ENCODE measurements at places on chromosomes 5 and 9. TPM values are rescaled to one million over a fixed set of nuclear protein-coding genes. Genes with fewer than 3 reads are reported as not detected.

DNA sequence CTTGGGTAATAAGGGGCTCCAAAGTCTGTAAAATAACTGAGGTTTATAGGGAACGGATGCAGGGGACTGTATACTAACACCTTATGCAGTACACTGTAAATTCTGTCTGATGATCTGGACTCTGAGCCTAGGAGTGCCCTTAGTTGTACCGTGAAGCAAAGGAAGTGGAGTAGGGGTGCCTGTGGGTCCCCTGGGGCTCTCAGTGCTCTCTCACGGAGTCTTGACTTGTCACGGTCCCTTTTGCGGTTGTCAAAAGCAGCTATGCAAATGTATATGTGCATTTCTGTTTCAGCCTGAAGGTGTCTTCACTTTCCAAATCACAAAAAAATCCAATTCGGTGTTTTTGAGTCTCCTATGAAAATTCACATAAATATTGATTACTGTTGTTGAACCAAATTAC lies 17.8 kb downstream of the DMRT1 start:
- H3K27me3 ChIP-seq = no peaks in the 10 kb centered on the region
- no peak overlapping the region for H3K4me3 ChIP-seq
- H3K36me3 ChIP-seq = no peaks in the 10 kb centered on the region
- no peak overlapping the region for H3K27ac ChIP-seq

GRCh38 chr5:132368186-132368585 lies 1.3 kb upstream of the SLC22A5 start:
- no peak overlapping the region for H3K4me3 ChIP-seq
- H3K4me1 ChIP-seq = peaks cover 27% of the 10 kb centered on the region
- H3K27ac ChIP-seq = no peak overlapping the region
- H3K27me3 ChIP-seq = no peaks in the 10 kb centered on the region
- H3K36me3 ChIP-seq = no peaks in the 10 kb centered on the region
- DNase-seq = no peak

DNA sequence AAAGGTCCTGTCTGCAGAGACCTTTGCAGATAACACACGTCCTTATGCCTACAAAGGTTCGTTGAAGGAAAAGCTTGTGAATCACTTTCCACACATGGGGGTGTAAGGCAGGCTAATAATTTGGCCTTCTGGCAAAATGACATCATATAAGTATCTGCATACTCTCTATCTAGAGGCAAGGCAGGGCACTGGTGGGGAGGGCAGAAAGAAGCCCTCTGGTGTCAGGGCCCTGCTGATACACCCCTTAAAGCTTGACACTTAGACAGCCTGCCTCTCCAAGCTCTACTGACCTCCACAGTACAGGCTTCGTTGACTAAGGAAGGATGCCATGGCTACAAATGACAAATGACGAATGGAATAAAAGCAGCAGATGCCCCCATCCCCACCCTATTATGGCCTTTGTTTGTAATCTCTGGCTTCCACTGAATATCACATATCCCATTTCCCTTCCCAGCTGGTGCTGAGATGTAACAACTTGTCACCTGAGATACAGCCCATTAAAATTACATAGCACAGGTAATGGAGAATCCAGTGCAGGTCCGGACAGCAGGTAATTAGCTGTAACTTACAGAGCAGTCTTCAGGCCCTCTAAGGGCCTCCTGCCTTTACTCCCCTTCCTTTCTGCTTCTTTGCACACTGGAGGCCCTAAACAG lies 76.9 kb upstream of the IFNK start:
- H3K4me3 ChIP-seq = no peak overlapping the region
- H3K36me3 ChIP-seq = no peaks in the 10 kb centered on the region
- no peaks in the 10 kb centered on the region for H3K4me1 ChIP-seq
- no peaks in the 10 kb centered on the region for H3K27me3 ChIP-seq
- H3K27ac ChIP-seq = no peak overlapping the region

DNA sequence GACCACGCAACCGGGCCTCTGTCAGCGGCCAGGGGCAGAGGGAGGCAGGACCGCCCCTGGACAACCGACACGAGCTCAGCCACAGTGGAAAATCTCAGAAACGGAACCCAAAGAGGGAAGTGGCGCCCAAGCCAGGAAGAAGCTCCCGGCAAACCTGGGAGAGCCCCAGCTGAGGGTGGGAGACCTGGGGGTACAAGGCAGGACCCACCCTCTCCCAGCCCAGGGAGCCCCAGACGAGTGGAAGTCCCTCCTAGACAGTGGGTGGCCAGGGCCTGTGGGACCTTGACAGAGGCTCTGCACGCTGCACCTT lies 3.0 kb downstream of the SLC12A7 start:
- H3K27ac ChIP-seq = no peak overlapping the region
- DNase-seq = no peak
- H3K4me1 ChIP-seq = peaks cover 61% of the 10 kb centered on the region

GRCh38 chr9:122991370-122991830 lies 42.1 kb upstream of the GPR21 start:
- H3K36me3 ChIP-seq = no peaks in the 10 kb centered on the region
- no peak overlapping the region for H3K27ac ChIP-seq
- no peaks in the 10 kb centered on the region for H3K4me1 ChIP-seq
- H3K27me3 ChIP-seq = no peaks in the 10 kb centered on the region
- DNase-seq = peak; percentile 52
- no peak overlapping the region for H3K4me3 ChIP-seq

DNA sequence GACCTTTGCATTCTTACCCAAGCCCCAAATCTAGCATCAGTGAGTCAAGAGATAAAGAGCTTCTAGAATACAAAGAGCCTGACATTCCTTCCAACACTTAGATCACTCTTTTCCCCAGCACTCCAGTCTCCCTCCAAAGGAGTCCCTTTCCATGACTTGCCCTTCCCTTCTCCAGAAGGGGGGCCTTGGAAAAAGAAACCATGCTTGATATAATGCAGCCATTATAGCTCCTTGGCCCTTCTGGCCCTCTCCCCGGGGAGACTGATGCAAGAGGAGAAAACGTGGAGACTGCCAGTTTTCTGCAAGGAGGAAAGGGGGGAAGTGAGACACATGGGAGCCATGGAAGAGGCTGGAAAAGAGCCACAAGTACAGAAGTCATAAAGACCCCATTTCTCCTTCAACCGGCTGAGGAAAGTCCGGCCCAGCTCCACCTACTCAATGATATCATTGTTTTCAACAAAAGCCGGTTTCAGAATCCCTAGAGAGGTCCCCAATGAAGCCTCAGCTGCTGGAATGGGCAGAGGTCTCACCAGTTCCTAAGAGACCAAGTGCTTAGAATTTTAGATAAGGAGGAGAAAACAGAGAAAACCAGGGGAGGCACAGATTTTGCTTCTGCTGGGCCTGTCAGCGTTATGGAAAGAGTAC lies 29.0 kb downstream of the ADAM19 start:
- no peak for DNase-seq
- H3K4me1 ChIP-seq = peaks cover 59% of the 10 kb centered on the region
- H3K27me3 ChIP-seq = no peaks in the 10 kb centered on the region
- no peak overlapping the region for H3K4me3 ChIP-seq
- H3K27ac ChIP-seq = no peak overlapping the region
- H3K36me3 ChIP-seq = no peaks in the 10 kb centered on the region

GRCh38 chr5:135559354-135559753 lies 19.4 kb downstream of the CXCL14 start:
- H3K4me3 ChIP-seq = no peak overlapping the region
- H3K36me3 ChIP-seq = no peaks in the 10 kb centered on the region
- DNase-seq = no peak
- H3K4me1 ChIP-seq = no peaks in the 10 kb centered on the region

DNA sequence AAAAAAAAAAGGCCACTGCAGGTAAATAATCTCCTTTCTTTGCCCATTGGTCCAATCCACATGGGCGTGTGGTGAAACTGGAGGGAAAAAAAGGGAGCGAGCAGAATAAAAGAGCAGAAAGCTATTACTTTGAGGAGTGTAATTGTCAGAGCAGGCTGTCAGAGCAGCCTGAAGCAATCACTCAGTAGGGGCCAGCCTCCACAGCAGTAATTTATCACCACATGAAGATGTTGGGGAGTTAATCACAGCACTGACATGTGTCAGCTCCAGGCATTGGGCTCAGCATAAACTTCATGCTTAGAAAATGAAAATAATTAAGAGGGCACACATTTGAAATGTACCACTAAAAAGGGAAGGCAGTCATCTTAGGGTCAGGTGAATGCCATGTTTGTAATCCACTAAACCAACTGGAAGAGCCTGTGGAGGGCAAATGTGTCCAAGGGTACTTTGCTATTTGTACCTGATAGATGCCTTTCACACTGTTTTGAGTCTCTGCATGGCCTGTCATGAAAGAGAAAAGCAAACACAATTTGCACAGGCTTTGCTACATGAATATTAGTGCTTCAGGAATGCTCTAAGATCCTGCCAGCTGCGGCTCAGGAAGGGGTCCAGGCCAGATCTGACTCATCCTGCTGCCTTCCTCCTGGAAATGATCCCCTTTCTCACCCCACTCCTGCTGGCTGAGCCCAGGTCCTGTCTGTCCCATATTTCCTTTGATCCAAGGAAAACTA lies 2.9 kb upstream of the PTGER4 start:
- H3K4me1 ChIP-seq = peaks cover 58% of the 10 kb centered on the region
- H3K27ac ChIP-seq = no peak overlapping the region
- DNase-seq = no peak
- H3K4me3 ChIP-seq = no peak overlapping the region
- no peaks in the 10 kb centered on the region for H3K27me3 ChIP-seq
- peaks cover 7% of the 10 kb centered on the region for H3K36me3 ChIP-seq

- DNase-seq = no peak
- no peak overlapping the region for H3K4me3 ChIP-seq
- H3K36me3 ChIP-seq = no peaks in the 10 kb centered on the region
- H3K27me3 ChIP-seq = no peaks in the 10 kb centered on the region
Measured at GRCh38 chr9:77454663-77455062, 193.5 kb downstream of the GNA14 start.

DNA sequence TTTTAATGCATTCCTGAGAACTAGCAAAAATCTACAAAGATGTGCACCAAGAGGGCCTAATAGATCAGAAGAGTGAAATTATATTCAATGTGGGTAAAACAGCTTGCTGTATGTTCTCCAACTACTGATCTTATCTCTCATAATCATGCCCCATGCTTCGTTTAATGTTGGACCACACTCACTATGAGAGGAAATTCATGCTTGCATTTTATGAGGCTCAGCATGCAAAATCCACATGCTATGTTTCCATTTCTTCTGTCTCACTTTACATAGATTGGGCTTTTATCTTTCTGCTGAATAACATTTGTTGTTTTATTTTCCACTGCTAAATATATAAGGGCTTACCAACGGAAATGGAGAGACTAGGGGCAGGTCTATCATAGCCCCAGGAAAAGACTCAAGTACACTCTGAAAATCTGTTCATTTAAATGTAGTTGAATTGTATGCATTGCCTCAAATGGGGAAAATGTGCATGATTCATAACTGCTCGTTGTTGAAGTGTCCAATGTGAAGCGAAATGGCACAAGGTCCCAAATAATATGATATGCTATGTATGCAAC lies 474.2 kb downstream of the EFNA5 start:
- no peak overlapping the region for H3K27ac ChIP-seq
- DNase-seq = no peak
- no peaks in the 10 kb centered on the region for H3K27me3 ChIP-seq

- no peaks in the 10 kb centered on the region for H3K36me3 ChIP-seq
- H3K27ac ChIP-seq = no peak overlapping the region
- DNase-seq = no peak
- no peaks in the 10 kb centered on the region for H3K4me1 ChIP-seq
- no peak overlapping the region for H3K4me3 ChIP-seq
Measured at GRCh38 chr5:123207081-123207537, 118.1 kb downstream of the PRDM6 start.

- H3K27ac ChIP-seq = no peak overlapping the region
- no peak overlapping the region for H3K4me3 ChIP-seq
- H3K4me1 ChIP-seq = peaks cover 5% of the 10 kb centered on the region
- H3K36me3 ChIP-seq = no peaks in the 10 kb centered on the region
- no peaks in the 10 kb centered on the region for H3K27me3 ChIP-seq
Measured at GRCh38 chr9:133514460-133515239, 10.1 kb downstream of the MYMK start.

DNA sequence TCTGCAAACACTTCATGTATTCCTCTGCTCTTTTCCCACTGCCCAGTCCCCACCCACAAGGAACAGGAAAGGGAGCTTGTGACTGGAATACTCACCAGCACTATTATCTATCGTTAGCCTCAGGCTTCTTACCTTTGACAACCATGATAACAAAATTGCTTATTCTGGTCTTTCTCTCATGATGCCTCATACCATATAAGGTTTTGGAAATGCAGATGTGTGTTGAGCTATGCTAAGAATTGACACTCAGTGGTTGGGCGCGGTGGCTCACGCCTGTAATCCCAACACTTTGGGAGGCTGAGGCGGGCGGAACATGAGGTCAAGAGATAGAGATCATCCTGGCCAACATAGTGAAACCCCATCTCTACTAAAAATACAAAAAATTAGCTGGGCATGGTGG lies 25.4 kb downstream of the SOX30 start:
- no peak for DNase-seq
- H3K27ac ChIP-seq = no peak overlapping the region
- no peaks in the 10 kb centered on the region for H3K36me3 ChIP-seq
- no peaks in the 10 kb centered on the region for H3K4me1 ChIP-seq
- H3K27me3 ChIP-seq = no peaks in the 10 kb centered on the region

GRCh38 chr5:143472576-143472975 lies 69.1 kb upstream of the NR3C1 start:
- H3K27me3 ChIP-seq = no peaks in the 10 kb centered on the region
- H3K27ac ChIP-seq = no peak overlapping the region
- H3K36me3 ChIP-seq = no peaks in the 10 kb centered on the region
- no peaks in the 10 kb centered on the region for H3K4me1 ChIP-seq

- H3K4me1 ChIP-seq = no peaks in the 10 kb centered on the region
- no peak for DNase-seq
- H3K27ac ChIP-seq = no peak overlapping the region
- no peaks in the 10 kb centered on the region for H3K27me3 ChIP-seq
- no peak overlapping the region for H3K4me3 ChIP-seq
- H3K36me3 ChIP-seq = no peaks in the 10 kb centered on the region
Measured at GRCh38 chr5:124634228-124634739, 112.2 kb downstream of the ZNF608 start.

DNA sequence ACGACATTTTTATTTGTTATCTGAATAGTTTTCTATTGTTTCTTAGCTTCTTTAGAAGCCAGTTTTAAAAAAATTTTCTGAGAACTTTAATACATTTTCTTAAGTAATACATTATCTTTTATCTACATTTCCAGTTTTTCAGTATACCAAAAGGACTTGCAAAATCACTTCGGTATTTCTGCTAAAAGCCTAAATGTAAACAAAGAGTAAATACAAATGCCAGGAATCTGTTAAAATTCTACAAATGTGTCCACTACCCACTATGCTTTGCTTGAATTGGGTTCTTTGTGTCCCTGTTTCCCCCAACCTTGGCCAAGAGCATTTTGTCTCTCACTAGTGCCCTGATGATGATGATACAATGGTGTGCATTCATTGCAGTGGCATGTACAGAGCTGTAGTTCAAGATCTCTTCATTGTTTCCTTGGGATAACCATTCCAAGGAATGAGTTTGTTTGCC lies 611.2 kb downstream of the NR2F1-AS1 start:
- no peaks in the 10 kb centered on the region for H3K4me1 ChIP-seq
- no peak for DNase-seq
- H3K27ac ChIP-seq = no peak overlapping the region
- H3K36me3 ChIP-seq = no peaks in the 10 kb centered on the region
- no peaks in the 10 kb centered on the region for H3K27me3 ChIP-seq
- no peak overlapping the region for H3K4me3 ChIP-seq

GRCh38 chr5:64165500-64166200 lies at the start of gene RNF180:
TSS of gene RNF180 (plus strand) at chr5:64165843. CDS start at chr5:64200808, 34,965 bp downstream.
- H3K27ac ChIP-seq = no peak within 1 kb of the TSS
- no peaks in the 10 kb centered on the region for H3K4me1 ChIP-seq
- no peak within 1 kb of the TSS for H3K4me3 ChIP-seq

Gene OTULINL
- total RNA-seq = 19.6 TPM

Gene PCDHGA9
- 0.09 TPM for total RNA-seq

Gene TSSK1B
- not detected for total RNA-seq

Gene HACD4
- total RNA-seq = 4.4 TPM

Gene ABO
- not detected for total RNA-seq

Gene GPR151
- total RNA-seq = not detected

Gene BARHL1
- total RNA-seq = not detected

Gene PTGER4
- total RNA-seq = 49.5 TPM

Gene BTNL3
- total RNA-seq = not detected

Gene PCDHGA8
- total RNA-seq = not detected

Gene SOWAHA
- not detected for total RNA-seq

Gene F2RL2
- not detected for total RNA-seq

Measured in CD8-positive, alpha-beta memory T cell (primary cell).